ENCODE measurements at places on chromosomes 2 and 18.

GRCh38 chr2:206415618-206416243 is 27.6 kb upstream of the ADAM23 start:
- no peak for DNase-seq

- DNase-seq = no peak
Observed at GRCh38 chr2:224023188-224023587, 15.9 kb downstream of the SERPINE2 start.

GRCh38 chr18:22346953-22347605 is 70.6 kb downstream of the CTAGE1 start:
- DNase-seq = no peak

GRCh38 chr2:57490741-57491140 is 555.9 kb upstream of the VRK2 start:
- DNase-seq = no peak

GRCh38 chr2:150450765-150451164 is 36.7 kb downstream of the RND3 start:
- no peak for DNase-seq

DNA sequence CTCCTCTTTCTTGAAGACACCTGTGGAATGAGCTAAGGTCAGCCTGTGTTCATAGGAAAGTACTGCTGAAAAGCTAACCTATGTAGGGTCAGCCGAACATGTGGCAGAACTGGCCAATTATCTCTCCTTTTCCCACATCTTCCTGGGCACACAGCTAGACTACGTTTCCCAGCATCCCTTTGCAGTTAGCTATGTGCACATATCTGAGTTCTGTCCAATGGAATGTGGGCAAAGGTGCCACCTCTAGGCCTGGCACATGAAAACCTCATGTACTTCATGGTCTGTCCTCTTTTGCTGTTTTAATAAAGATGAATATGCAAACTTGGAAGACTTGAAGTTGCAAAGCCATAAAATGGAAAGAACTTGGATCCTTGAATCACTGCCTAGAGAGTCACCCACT is 352.6 kb downstream of the TNS1 start:
- DNase-seq = no peak

DNA sequence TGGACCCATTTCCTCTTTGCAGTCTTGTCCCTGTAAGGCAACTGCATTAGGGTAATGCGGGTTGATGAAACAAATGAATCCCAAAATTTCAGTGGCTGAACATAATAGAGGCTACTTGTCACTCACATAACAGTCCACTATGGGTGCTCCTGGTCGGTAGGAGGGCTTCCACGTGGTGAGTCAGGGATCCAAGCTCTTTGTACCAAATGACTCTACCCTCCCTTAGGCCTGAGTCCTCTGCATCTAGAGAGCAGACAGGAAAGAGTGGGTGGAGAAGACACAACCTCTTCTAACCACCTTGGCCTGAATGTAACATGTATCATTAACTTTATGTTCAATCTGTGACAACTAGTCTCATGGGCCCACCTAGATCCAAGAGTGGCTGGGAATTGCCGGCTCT is 86.2 kb upstream of the HAAO start:
- DNase-seq = no peak

GRCh38 chr2:219567791-219568361 is 3.5 kb downstream of the OBSL1 start:
- no peak for DNase-seq

DNA sequence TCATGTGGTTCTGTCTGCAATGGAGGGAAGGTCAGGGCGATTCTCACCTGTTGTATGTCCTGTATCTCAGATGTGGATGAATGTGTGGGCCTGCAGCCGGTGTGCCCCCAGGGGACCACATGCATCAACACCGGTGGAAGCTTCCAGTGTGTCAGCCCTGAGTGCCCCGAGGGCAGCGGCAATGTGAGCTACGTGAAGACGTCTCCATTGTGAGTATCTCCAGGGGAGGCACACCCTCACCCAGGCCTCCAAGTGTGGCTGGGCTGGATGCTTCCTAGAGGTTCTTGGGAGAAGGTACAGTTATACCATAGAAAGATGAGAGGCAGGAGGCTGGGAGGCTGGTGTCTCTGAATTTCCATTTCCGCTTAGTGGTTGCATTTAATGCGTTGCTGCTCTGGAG is 46.9 kb downstream of the FBLN7 start:
- no peak for DNase-seq

- no peak for DNase-seq
Observed at GRCh38 chr18:11983592-11983991, 2.3 kb downstream of the IMPA2 start.

DNA sequence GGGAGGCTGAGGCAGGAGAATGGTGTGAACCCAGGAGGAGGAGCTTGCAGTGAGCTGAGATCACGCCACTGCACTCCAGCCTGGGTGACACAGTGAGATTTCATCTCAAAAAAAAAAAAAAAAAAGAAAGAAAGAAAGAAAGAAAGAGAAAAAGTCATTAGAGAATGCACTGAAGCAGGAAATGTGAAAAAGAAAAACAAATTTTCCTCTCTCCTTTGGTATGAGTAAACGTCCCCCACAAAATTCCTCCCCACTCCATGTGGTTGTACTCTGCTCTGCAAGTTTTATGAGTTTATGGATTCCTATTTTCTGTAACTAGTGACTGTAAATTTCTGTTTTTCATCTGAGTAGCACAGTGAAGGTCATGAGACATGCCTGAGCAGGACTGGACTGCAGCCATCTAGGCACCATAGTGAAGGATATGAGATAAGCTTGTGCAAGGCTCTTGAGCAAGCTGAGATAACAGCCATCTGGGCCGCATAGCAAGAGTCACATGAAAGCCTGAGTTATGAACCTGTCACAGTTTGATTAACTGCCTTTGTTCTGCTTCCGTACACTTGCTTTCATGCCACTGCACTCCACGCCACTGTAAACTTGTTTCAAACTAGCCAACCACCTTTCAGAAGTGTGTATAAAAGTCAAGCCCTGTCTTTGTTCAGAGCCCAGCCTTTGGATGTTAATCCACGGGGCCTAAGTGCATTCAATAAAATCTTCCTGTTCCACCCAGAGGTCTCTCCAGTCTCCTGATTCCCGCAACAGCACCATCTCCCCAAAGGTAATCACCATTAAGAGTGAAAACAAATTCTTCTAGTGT is 50.2 kb downstream of the SKA1 start:
- no peak for DNase-seq

- no peak for DNase-seq
Observed at GRCh38 chr2:194745557-194746146, 911.4 kb upstream of the SLC39A10 start.

GRCh38 chr18:47160256-47160655 is 10.0 kb upstream of the HDHD2 start:
- DNase-seq = no peak

- no peak for DNase-seq
Observed at GRCh38 chr2:17813742-17814473, 2.4 kb upstream of the MSGN1 start.

- peak; percentile 51 for DNase-seq
Observed at GRCh38 chr2:99881901-99882591, 260.3 kb downstream of the AFF3 start.

DNA sequence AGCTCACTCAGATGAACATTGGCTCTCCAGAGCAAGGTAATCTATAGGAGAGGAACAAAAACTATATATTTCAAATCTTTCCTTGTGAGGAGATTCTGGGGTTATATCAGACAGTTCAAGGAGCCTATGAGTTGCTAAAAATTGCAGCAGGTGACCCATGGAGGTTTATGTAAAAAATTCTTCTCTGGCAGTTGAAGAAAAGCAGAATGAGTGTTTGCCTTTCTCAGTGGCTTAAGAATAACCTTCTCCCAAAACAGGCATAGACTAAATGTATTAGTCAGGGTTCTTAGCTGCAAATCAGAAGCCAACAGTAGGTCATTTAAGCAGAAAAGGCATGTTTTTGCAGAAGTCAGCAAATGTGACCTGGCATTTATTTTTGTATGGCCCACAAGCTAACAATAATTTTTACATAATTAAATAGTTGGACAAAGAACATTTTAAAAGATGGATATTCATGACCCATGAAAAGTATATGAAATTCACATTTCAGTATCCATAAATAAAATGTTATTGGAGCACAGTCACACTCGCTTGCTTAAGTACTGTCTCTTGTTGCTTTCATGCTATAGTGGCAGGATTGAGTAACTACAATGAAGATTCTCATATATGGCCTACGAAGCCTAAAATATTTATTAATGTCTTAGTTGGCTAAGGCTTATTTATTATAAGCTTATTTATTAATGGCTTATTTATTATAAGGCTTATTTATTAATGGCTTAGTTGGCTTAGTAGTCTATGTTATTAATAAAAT is 93.4 kb upstream of the TLK1 start:
- DNase-seq = no peak

DNA sequence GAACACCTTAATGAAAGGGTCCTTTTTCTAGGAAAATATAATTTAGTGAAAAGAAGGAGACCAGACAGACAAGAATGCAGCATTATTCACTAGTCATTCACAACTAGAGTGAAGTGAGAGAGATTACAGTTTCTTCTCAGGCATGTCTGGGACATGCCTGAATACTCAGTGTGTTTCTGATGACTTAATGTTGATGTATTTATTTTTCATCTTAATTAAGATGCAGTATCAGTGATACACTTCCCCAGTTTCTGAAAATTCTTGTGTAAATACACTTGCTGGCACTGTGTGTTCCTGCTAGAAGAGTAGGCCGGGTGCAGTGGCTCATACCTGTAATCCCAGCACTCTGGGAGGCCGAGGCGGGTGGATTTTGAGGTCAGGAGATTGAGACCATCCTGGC is 143.6 kb downstream of the MYO3B start:
- no peak for DNase-seq

GRCh38 chr2:141641462-141641861 is 489.4 kb downstream of the LRP1B start:
- DNase-seq = no peak

DNA sequence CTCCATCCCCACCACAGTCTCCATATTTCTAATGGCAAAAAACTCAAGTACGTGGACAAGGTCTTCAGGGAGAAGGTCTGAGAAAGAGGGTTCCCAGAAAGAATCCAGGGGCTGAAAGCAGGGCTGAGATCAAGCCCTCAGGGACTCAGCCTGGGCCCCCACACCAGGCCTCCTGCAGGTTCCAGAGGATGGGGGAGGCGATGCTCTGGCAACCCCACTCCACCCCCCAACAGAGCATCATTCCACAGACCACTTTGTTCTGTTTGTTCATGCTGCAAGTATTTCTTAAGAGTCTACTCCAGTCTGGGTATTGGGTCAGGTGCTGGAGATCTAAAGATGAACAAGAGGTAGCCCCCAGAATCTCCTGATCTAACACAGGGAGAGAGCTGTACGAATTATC is 32.2 kb downstream of the ZBTB7C start:
- DNase-seq = no peak

- no peak for DNase-seq
Observed at GRCh38 chr18:4101009-4101408, 354.1 kb downstream of the DLGAP1 start.

DNA sequence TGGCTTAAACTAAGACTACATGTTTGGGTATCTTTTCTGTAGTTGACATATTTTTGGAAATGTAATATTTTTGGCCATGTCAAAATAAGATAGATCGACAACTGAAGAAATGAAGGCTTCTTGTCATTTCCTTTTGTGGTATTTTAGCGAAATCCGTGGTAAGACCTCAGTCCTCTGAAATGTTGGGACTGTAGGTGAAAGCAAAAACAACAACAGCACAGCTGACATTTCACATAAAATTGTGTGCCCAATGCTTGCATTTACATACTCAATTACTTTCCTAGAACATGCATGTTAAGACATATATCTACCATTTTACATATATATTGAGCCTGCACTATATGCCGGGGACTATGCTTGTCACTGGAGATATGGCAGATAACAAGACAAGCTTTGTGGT is 50.2 kb downstream of the SPP2 start:
- no peak for DNase-seq

- DNase-seq = no peak
Observed at GRCh38 chr2:111702804-111703196, 181.2 kb downstream of the ANAPC1 start.

DNA sequence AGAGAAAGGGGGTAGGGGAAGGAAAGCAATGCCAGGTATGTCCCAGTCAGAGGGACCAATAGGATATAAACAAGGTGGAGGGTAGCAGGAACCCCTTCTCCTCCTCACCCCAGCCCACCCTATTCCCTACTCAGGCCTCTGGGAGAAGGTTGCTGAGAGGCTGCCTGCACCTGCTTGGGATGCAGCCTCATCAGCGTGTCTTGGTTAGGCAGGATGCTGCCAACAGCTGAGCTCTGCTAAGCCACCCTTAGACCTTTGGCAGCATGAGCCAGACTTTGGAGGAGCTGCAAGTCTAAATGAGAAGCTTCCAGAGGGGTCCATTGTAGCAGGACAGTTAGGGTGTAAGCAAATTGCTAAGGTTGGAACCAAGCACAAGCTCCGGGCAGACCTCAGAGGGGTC is 38.2 kb upstream of the CAB39 start:
- no peak for DNase-seq

DNA sequence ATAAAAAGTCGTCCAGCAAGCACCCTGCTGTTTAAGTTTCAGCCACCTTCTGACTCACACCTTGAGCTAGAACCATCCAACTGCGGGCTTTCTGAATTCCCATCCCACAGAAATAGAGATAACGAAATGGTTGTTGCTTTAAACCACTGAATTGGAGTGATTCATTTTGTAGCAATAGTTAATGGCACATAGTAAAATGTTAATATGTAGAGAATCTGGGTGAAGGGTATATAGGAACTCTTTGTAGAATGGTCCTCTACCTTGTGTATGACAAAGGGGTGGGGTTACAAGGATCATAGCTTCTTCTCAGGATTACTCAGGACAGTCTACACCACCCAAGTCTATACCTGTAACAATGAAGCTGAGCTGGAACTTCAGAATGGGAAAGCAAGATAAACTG is 2.4 kb upstream of the MAPRE3 start:
- no peak for DNase-seq

GRCh38 chr2:167110345-167110744 is 222.1 kb downstream of the XIRP2 start:
- DNase-seq = no peak

GRCh38 chr2:180101846-180102245 is 94.7 kb upstream of the CWC22 start:
- no peak for DNase-seq

DNA sequence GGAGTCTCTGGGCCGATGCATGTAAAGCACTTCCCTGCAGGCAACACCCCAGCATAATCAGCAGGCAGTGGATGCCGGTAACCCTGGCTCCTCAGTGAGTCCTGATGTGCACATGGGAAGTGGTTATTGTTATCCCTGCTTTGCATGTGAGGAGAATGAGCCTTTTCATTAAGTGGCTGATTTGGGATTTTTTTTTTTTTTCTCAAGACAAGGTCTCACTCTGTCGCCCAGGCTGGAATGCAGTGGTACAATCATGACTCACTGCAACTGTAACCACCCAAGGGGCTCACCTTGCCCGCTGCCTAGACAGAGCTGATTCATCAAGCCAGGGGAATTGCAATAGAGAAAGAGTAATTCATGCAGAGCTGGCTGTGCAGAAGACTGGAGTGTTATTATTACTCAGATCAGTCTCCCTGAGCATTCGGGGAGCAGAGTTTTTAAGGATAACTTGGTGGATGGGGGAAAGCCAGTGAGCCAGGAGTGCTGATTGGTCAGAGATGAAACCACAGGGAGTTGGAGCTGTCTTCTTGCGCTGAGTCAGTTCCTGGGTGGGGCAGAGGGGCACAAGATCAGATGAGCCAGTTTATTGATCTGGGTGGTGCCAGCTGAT is 95.4 kb downstream of the SOCS6 start:
- peak; percentile 29 for DNase-seq

GRCh38 chr2:124081154-124081716 is 56.1 kb downstream of the CNTNAP5 start:
- no peak for DNase-seq

GRCh38 chr2:239400596-239401066 is at the start of gene HDAC4:
TSS of gene HDAC4 (minus strand) at chr2:239401020. CDS start at chr2:239352699, 48,321 bp downstream.
- DNase-seq = no peak

All from cerebellar cortex (tissue), 1 donor.